Lower leg skin (tissue), 4 donors: ENCODE measurements at places on chromosomes 16 and 17. TPM values are rescaled to one million over a fixed set of nuclear protein-coding genes. Genes with fewer than 3 reads are reported as not detected.

The PRAC2 gene
- total RNA-seq, result not detected

The SMIM36 gene
- total RNA-seq, result not detected

The PYY gene
- not detected for total RNA-seq

The HAP1 gene
- 1.8 TPM for total RNA-seq
